ENCODE measurements at places on chromosomes 7 and 10.

- DNase-seq = no peak
Measured at GRCh38 chr7:70405241-70405640, 726.7 kb upstream of the GALNT17 start.

GRCh38 chr10:79608505-79609375 lies 2.0 kb upstream of the SFTPA1 start:
- DNase-seq = no peak

- DNase-seq = peak; percentile 70
Measured at GRCh38 chr7:151520419-151521261, 945 bp upstream of the RHEB start.

- no peak for DNase-seq
Measured at GRCh38 chr7:71133856-71134255, 1.9 kb downstream of the GALNT17 start.

GRCh38 chr10:14093730-14094484 lies 236.8 kb downstream of the FRMD4A start:
- DNase-seq = peak; percentile 41

- DNase-seq = peak; percentile 88
Measured at GRCh38 chr7:120740348-120740747, 117.6 kb downstream of the TSPAN12 start.

DNA sequence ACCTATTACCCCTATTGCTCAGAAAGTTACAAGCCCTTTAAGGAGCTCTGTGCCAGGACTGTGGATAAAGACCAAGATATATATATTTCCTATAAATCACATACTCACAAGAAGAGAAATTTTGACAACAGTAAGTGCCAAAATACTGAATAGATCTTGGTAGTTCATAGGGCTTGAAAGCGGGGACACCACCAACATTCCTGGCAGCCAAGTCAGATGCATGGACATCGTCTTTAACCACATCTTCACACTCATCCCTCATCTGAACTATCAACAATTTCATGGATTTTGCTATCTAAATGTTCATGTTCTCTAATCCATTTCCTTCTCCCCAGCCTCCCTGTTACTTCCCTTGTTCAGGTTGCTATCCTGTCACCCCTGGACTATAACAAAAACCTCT lies 67.5 kb upstream of the LRRC17 start:
- no peak for DNase-seq

- no peak for DNase-seq
Measured at GRCh38 chr7:90178679-90179278, 24.5 kb downstream of the STEAP1 start.

- DNase-seq = no peak
Measured at GRCh38 chr7:10156972-10157371, 816.7 kb upstream of the PHF14 start.

GRCh38 chr10:107826171-107826570 lies 661.7 kb upstream of the SORCS1 start:
- DNase-seq = no peak

DNA sequence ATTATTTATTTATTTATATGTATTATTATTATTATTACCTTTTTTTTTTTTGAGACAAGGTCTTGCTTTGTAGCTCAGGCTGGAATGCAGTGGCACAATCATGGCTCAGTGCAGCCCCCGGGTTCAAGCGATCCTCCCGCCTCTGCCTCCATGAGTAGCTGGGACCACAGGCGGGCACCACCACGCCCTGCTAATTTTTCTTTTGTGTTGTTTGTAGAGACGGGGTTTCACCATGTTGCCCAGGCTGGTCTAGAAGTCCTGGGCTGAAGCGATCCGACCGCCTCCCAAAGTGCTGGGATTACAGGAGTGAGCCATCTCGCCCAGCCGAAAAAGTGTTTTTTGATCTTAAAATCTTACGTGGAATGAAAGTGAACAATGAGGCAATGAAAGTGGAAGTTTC lies 79.4 kb upstream of the C1GALT1 start:
- no peak for DNase-seq

GRCh38 chr7:145909991-145910513 lies 206.5 kb upstream of the CNTNAP2 start:
- DNase-seq = no peak

Measured in NCI-H1092 treated with DMSO at 0.1 percent for 48 hours (cell line).